Central memory CD4-positive, alpha-beta T cell (primary cell): ENCODE measurements at places on chromosomes 7 and 10.

GRCh38 chr10:130023454-130024230 lies 59.6 kb upstream of the EBF3 start:
- no peak for DNase-seq

- no peak for DNase-seq
Measured at GRCh38 chr7:107461938-107462533, 7.8 kb upstream of the GPR22 start.

- no peak for DNase-seq
Measured at GRCh38 chr7:116478834-116479233, 20.7 kb upstream of the CAV2 start.

GRCh38 chr7:47078241-47078640 lies 503.7 kb downstream of the TNS3 start:
- DNase-seq = no peak

DNA sequence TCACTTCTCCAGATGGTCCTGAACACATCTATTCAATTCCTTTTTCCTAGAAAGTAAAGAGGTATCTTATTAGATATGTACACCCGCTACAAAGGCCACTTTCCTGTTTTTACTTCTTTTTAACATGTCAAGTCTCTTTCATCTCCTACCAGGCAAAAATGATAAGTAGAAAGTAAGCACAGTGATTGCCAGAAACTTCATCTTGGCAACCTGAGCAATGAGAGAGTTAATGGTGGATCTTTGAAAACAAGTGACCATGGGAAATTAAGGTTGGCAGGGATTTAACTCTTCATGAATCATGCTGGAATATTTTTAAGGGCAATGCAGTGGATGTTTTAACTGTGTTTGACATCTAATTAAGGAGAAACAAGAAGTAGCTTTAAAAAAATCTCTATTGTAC lies 2.7 kb downstream of the SEMA3A start:
- no peak for DNase-seq

DNA sequence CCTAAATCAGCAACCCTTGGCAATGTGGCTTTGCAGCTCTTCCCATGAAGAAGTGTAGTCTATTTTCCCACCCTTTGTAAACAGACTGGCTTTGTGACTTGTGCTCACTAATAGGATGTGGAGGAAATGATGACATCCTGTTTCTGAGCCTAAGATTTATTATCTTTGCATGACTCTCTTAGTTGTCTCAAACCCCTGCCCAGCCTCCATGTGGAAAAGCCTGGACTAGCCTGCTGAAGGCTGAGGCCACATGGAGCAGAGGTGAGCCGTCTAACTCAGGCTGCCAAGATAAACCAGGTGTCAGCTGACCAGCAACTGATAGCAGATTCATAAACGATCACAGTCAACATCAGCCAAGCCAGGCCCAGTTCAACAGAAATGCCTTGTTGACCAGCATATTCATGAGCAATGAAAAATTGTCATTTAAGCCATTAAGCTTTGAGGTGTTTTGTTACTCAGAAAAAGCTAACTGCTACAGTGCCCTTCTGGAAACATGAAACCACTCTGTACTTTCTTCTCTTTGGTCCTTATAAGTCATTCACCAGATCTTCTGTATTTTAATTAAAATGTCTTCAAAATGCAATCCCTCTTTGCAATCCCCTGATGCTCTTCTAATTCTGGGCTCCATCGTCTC lies 586.3 kb upstream of the ANKRD30A start:
- DNase-seq = no peak

DNA sequence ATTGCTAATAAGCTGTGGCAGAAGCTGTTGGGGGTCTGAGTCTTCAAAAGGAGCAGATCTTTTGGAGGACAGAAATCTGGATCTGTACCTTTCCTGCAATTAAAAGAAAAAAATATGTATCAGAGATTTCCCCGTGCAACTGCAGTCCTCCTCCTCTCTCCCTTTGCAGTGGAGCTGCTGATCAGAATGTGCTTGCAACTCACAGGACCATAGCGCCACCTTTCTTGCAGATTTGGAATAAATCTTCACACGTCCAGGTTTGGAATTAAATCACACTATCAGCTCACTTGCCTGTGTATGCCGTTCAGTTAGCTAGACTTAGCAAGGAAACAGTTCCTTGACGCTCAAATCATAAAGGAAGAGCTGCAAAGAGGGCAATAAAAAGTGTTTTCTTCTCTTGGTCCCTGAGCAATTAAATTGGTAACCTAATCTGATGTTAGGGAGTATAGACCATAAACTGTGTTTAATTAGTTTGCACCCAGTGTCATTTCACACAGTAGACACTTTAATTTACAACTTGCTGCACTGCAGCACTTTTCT lies 77.4 kb downstream of the PON1 start:
- DNase-seq = no peak

DNA sequence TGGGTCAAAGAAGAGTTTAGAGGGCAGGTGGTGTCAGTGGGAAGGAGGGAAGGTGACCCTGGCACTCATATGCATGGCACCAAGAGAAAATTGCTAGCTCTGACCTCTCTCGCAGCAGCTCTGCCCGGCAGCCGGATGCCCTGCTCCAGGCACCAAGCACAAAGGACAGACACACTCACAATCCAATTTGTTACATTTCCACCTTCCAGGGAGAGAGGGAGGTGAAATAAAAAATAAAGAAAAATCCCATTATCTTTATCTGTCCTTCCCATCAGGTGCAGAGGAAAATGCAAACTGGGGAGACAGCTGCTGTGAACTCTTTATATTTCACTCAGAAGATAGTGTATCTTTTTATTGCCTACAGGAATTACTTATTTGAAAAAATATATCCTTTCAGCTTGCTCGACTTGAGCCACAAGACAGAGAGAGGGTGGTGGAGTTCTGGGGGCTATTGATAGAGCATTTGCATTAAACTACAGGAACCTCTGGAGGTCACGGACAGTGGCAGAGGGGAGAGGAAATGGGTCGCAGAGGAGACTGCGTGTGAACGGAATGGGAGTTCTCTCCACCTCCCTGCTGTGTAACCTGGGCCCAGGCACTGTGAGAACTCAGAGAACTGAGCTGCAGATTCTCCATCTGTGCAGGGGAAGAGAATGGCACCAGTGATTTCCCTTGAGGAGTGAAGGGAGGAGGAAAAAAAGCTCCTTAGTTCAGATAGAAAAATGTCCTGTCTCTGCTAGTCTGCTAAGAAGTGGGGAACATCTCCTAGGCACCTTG lies 421.4 kb downstream of the PLXNA4 start:
- no peak for DNase-seq

- no peak for DNase-seq
Measured at GRCh38 chr10:61786728-61787127, 114.8 kb upstream of the ARID5B start.

GRCh38 chr7:158957921-158958491 lies 101.6 kb downstream of the DYNC2I1 start:
- DNase-seq = peak; percentile 48

GRCh38 chr10:60155943-60156683 lies 233.6 kb downstream of the ANK3 start:
- DNase-seq = no peak

DNA sequence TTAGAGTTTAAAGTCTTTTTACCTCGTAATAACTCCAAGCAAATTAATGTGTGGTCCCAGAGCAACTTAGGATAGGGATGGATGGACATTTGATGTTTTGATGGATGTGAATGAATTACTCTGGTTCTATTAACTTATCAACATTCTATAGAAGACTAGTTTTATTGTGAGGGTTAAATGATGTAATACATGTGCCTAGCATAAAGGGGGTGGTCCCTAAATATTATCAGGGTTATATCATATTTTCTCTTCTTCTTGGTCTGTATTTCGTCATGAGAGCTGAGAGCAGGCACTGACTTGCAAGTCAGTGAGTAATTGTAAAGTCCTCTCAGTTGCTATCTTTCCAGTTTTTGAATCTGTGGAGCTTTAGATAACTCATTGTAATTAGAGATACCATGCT lies 219.3 kb downstream of the GATA3 start:
- DNase-seq = no peak

DNA sequence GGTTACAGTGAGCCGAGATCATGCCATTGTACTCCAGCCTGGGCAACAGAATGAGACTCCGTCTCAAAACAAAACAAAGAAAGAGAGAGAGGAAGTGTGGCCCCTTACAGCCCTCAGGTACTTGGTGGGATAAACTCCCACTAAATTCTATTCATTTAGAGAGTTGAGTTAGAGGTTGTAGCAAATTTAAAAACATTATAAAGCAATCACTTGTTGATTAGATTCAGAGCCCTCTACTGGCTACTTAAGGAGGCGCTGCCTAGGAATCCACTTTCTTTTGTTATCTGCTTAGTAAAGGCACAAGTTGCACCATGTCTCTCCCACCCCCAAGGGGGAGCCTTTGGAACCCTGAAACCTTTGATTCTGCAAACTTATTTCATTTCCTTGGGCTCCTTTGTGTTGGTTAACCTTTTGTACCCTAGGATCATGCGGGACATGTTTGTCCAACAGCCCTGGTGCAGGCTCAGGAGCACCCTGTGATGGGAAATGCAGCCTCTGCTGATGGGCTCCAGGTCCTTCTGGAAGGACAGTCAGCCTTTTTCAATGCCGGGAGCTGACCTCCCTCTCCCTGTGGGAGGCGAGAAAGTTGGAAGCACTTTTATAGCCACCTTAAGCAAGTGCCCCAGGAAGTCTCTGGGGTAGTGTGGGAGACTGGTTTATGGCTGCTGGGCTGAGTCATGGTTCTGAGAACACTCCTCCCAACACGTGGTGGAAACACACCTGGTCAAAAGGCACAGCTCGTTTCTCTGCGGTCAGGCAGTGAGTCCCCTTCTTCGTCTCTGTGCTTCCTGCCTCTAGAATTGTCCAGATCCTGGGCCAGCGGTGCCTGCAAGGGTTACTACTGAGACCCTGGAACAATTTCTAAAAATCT lies 2.3 kb downstream of the HKDC1 start:
- peak; percentile 51 for DNase-seq

DNA sequence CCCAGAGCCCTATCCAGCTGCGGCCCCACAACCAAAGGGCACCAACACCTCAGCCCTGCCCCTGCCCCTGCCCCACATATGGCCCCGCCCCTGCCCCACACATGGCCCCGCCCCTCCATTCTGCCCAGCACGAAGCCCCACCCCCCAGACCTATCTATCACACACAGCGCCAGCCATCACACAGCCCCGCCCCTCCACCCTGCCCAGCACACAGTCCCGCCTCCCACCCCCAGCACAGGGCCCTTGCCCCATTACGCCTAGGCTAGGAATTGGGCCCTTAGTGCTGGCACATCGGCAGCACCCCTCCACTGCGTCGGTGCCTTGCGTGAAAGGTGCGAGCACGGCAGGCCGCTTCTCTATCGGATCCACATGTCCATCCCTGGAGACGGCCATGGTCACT lies 126.8 kb downstream of the MAD1L1 start:
- no peak for DNase-seq

DNA sequence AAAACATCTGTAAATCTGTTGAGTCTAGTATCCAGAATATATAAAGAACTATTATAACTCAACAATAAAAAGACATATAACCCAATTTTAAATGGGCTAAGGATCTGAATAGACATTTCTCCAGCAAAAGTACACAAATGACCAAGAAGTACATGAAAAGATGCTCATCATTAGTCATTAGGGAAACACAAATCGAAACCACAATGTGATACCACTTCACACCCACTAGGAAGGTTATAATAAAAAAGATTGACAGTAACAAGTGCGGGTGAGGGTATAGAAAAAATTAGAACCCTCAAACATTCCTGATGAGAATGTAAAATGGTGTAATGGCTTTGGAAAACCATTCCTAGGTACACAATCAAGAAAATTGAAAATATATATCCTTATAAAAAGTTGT lies 4.1 kb downstream of the XPNPEP1 start:
- no peak for DNase-seq

DNA sequence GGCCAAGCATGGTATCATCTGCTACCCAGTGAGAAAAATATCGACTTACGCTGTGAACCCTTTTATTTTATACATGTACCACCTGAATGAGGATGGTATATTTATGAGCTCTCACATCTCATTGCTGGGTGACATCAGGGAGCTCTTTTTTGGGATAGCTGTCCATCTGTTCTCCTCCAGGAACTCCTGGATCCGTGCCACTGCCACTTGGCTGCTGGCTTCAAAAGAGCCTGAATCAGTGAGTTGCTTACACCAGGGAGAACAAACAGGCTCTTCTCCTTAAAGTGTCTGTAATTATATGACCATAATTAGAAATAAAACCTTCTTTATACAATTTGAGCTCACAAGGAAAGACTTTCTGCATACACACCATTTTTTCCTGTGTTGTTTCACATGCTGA lies 106.2 kb downstream of the KAT6B start:
- no peak for DNase-seq

DNA sequence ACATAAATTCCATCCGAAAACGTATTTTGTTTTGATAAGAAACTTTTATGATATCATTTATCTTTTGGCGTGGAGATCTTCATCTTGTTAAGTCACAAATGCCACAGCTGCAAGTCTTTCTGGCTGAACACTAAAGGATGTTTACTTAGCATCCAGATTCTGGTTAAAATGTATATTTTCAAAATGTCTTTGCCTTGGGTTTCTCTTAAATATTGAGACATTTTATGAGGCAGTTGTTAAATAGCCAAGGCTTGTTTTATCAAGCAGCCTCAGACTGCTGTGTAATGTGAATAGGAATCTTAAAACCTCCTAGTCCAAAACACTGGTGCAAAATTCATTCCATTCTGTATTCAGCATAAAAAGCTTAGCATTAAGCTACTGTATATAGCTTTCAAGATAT lies 136.3 kb upstream of the FZD1 start:
- no peak for DNase-seq

- no peak for DNase-seq
Measured at GRCh38 chr10:97320480-97321031, 1.5 kb downstream of the FRAT1 start.
